ENCODE measurements at places on chromosomes 4 and X.

DNA sequence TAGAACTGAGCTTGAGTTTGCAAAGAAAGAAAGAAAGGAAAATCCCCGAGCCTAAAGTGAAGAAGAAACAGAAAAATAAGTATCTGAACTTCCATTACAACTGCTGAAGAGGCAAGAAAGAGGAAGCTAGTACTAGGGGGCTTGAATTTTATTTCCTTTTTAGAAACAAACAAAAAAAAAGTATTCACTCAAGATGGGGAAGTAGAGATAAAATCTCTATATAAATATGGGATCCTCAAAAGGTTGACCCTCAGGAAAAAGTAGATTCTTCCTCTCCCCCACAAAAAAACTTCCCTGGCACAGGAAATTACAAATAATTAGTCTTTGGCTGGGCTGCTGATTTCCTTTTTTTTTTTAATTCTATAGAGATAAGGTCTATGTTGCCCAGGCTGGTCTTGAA, 16.0 kb downstream of the LRBA start:
- DNase-seq: no peak

DNA sequence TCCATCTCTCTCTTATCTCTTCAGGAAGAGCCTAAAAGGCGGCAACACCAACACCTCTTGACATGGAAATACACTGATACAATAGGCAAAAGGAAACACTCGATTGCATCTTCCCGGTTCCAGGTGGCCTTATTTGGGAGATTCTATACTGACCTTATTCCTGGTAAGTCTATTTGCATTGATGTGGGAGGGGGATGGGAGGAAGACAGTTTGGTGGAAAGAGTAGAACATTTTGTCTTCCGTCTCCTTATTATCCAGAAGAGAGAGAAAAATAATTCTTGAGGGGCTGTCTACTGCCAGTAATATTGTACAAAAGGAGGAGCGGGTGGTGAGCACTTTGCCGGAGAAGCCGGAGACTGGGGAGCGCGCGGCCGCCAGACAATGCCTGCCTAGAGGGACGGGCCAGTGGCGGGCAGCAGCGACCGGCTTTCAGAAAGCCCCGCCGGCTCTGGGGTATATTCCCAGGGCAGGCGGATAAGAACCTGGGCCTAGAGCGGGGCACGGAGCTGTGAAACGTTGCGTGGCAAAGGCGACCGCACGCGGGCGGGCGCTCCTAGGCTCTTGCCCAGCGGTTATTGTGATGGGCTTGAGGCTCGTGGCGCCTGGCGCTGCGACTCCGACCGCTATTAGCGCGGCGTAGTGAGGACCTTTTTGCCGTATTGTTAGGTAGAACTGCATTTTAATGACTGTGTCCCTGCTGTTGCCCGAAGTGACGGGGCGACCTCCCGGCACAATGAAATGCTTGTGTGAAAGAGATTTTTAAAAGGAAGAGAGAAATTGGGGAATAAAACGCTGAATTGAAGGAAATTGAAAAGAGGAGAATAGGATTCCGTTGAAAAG, 518 bp downstream of the PRDM8 start:
- DNase-seq: no peak

GRCh38 chrX:19579485-19579884, 64.2 kb upstream of the MAP3K15 start:
- no peak for DNase-seq

- DNase-seq: no peak
Observed at GRCh38 chr4:11596989-11597388, 168.3 kb upstream of the HS3ST1 start.

- DNase-seq: no peak
Observed at GRCh38 chr4:88029556-88029955, 22.1 kb downstream of the PKD2 start.

GRCh38 chrX:56429581-56429980, 133.8 kb upstream of the UBQLN2 start:
- DNase-seq: no peak

DNA sequence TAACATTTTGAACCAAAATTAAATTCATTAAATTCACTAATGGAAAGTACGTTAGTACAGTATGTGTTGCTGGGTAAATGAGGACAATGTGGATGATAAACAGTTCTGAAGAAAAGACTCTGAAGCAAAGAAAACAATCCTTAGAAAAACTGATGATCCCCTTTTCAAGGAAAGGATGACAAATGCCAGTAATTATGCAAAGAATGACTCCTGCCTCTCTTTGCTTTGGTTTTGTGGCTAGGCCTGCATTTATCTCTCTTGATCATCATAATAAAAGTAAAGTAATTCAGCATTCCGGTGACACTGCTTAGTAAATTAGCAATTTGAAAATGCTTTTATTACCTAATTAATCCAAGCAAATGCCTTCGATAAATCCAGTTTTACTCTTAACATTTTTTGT, 652.2 kb upstream of the DIPK2B start:
- no peak for DNase-seq

- DNase-seq: no peak
Observed at GRCh38 chrX:56503941-56504673, 59.3 kb upstream of the UBQLN2 start.

- peak; percentile 62 for DNase-seq
Observed at GRCh38 chr4:173420324-173420752, 21.4 kb upstream of the SCRG1 start.

- DNase-seq: no peak
Observed at GRCh38 chr4:142088906-142089305, 452.5 kb downstream of the IL15 start.

GRCh38 chrX:110414273-110414672, 55.6 kb downstream of the RTL9 start:
- DNase-seq: no peak

DNA sequence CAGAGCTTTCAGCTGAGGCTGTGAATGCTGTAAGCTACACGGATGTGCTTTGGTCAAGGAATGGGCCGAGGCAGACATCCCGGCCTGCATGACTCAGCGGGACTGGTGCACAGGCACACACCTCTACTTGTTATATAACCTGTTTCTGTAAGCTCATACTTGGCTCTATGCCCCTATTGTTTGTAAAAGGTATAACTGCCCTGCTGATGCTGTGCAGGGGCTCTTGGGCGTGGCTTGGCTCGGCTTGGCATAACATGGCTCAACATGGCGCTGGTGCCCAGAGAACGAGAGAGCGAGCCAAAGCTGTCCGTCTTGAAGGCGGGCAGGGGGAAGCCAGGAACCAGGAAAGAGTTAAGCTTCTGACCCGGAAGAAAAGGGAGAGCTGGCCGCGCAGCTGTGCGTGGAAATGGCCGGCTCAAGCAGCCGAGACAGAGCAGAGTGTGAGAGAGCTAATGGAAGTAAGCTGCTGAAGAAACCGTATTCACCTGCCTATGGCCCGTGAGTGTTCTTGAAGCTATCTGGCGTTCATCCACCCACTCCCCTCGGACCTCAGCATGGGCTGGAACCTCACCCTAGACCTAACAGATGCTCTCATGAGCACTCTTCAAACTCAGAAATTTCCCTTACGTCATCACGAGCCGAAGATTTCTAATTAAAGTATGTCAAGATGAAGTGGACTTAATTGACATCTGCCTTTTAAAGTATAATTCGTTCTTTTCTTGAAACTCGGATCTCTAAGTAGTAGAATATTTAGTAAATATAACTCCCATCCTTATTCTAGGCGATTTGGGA, 286.3 kb upstream of the AGA start:
- no peak for DNase-seq

- peak; percentile 83 for DNase-seq
Observed at GRCh38 chr4:184745831-184746795, 12.2 kb upstream of the CENPU start.

GRCh38 chrX:134749706-134750445, 91.6 kb upstream of the PLAC1 start:
- no peak for DNase-seq

GRCh38 chr4:182748949-182749348, 168.2 kb downstream of the DCTD start:
- no peak for DNase-seq

DNA sequence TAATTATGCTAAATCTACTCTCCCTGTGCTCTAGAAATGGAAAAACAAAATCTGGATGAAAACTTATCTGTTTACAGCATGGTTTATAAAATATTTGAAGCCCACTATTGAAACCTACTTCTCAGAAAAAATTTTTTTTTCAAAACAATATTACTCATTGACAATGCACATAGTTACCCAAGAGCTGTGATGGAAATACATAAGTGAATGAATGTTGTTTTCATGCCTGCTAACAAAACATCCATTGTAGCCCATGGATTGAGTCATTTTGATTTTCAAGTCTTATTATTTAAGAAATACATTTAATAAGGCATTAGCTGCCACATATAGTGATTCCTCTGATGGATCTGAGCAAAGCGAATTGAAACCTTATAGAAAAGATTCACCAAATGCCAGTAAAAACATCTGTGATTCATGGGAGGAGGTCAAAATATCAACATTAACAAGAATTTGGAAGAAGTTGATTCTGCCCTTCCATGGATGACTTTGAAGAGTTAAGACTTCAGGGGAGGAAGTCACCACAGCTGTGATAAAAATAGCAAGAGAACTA, 144.7 kb upstream of the HHIP start:
- DNase-seq: no peak

DNA sequence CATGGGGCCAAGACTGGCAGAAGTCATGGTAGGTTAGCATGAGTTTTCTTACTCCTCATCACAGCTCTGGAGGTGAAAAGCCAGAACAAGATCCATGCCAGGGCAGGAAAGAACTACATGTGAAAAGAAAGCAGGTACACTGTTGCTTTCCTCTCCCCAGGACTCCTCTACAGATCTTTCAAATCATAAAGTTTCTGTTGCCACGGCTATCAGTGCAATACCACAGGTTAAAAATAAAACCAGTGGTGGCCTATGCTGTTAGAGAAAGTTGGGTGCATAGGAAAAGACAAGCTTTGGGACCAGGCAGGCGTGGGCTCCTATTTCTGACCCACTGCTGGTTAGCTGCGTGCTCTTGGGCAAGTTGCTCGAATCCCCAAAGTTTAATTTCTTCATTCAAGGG, 81.4 kb downstream of the SH3RF1 start:
- no peak for DNase-seq

DNA sequence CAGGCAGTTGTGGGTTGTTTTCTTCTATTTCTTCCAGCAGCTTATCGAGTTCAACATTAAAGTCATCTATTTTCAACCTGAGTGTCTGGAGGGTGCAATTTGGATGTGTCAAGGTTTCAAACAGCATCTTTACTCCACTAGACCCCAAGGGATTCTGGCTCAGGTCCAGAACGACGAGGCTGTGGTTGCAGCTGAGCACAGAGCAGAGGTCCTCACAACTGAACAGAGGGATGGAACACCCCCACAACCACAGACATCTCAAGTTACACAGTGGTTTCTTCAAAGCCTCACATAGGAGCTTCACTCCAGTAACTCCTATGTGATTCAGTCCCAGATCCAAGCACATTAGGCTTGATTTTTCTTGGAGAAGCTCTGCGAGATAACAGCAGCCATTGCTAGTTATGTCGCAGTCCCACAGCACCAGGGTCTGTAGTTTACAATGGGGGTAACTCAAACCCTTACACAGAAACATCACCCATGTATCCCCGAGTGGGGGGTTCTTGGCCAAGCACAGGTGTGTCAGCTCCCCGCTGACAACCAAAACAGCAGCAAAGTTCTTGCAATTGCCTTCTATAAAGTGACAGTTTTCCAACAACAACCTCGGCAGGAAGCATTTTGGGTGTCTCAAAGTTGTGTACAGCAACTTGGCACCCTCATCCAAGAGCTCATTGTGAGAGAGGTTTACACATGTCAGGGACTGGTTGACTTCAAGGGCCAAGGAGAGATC, 2.8 kb downstream of the NLRP2B start:
- no peak for DNase-seq

- DNase-seq: no peak
Observed at GRCh38 chr4:183263787-183264386, 56.2 kb downstream of the CLDN22 start.

GRCh38 chr4:139786494-139787354, 121.1 kb downstream of the MGST2 start:
- no peak for DNase-seq

DNA sequence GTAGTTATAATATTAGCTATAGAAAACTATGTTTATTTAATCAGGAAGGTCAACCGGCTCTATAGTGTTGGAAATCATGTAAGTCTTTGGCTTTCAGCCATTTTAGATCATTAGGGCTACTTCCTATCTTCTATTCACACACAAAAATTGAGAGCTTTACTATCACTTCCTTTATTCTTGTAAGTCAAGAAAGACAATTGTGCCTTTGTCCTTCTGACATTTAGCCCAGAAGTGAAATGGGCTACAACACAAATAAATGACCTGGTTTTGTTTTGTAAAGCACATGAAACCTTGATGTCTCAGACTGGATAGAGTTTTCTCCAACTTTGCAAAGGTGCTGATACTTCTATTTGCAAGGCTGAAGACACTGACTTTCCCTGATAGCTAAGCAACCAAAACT, 122.4 kb upstream of the ACSL4 start:
- DNase-seq: no peak

- DNase-seq: no peak
Observed at GRCh38 chrX:110992611-110993010, 103.4 kb upstream of the PAK3 start.

- no peak for DNase-seq
Observed at GRCh38 chrX:116198810-116199209, 28.3 kb downstream of the AGTR2 start.

DNA sequence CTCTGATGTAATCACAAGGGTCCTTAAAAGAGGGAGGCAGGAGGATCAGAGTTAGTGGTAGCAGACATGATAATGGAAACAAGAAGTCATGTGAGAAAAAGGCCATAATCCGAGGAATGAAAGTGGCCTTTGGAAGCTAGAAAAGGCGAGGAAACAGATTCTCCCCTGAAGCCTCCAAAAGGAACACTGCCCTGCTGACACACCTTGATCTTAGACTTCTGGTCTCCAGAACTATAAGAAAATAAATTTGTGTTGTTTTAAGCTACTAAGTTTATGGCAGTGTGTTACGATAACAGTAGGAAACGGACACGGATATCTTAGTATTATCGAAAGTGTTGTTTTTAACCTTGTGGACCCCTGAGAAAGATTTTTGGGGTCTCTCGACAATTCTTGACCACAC, 24.4 kb downstream of the CLCN3 start:
- no peak for DNase-seq

GRCh38 chr4:11914406-11914805, 485.7 kb upstream of the HS3ST1 start:
- DNase-seq: peak; percentile 1

DNA sequence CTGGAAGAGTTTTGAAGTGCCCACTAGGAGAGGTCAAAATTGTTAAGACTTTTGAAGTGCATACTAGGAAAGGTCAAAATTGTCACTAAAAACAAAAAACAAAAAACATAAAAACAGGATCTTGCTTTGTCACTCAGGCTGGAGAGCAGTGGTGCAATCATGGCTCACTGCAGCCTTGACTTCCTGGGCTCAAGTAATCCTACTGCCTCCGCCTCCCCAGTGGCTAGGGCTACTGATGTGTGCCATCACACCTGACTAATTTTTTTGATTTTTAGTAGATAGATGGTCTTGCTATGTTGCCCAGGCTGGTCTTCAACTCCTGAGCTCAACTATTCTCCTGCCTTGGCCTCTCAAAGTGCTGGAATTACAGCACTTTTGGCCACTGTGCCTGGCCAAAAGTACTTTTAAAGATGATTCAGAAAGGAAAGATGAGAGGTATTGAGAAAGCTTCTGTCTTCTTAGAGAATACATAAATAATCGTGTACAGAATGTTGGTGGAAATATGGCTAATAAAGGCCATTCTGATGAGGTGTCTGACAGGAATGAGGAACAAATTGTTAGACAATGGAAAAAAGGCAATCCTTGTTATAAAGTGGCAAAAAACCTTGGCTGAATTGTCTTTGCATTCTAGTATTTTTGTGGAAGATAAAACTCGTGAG, 43.3 kb upstream of the STX18 start:
- DNase-seq: no peak

GRCh38 chrX:9765072-9765736, 443 bp downstream of the GPR143 start:
- DNase-seq: no peak

GRCh38 chr4:25580633-25581467, 74.8 kb upstream of the SLC34A2 start:
- DNase-seq: no peak
